ENCODE measurements at places on chromosomes 7 and 10.

DNA sequence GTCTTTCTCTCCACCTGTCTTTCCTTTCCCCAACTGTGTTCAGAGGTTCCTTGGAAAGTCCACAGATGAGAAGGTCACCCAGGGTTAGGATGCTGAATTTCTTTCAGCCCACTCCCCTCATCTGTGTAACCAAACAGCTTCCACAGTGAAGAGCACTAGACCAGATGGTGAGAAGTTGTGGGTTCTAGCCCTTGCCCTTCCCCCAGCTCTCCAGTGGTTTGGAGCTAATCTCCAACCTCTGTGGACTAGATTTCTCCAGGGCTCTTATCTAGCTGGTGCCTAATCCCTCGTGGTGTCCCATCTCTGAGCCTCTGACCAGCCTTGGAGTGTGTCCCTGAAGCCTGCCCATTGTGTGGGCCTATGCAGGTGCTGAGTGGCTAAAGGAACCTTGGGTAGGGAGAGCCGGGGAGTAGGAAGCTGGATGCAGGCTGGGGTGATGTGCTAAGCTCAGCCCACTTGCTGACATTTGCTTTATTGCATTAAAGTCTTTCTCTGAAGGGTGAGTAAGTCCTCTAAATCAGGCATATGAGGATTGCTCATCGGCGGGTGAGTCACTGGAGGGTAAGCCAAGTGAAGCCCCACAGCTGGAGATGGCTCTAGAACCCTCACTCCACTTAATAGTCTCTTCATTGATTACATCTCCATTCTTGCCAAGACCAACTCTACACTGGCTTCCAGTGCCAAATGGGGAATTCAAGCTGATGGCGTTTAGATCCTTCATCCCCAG, 14.9 kb downstream of the DUSP5 start:
- DNase-seq, result peak; percentile 82

DNA sequence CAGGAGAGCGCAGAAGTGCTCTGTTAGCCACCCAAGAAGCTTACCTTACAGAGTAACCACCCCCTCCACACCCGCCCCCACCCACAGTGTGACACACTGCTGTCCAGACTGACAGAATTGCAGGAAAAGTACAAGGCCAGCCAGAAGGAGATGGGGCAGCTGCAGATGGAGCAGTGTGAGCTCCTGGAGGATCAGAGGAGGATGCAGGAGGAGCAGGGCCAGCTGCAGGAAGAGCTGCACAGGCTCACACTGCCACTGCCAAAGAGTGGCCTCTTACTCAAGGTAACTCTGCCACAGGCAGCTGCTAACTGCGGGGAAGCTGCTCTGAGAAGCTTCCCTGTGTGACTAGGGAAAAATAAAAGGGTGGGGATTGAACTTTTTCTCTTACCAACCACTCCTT, 17.6 kb downstream of the CCDC136 start:
- peak; percentile 1 for DNase-seq

- no peak for DNase-seq
Observed at GRCh38 chr7:6290319-6290741, 17.9 kb upstream of the CYTH3 start.

- no peak for DNase-seq
Observed at GRCh38 chr7:133529861-133530260, 277.0 kb downstream of the EXOC4 start.

- DNase-seq, result no peak
Observed at GRCh38 chr10:13715100-13715499, 128.3 kb downstream of the PRPF18 start.

- no peak for DNase-seq
Observed at GRCh38 chr7:114652041-114652440, 237.4 kb downstream of the FOXP2 start.

DNA sequence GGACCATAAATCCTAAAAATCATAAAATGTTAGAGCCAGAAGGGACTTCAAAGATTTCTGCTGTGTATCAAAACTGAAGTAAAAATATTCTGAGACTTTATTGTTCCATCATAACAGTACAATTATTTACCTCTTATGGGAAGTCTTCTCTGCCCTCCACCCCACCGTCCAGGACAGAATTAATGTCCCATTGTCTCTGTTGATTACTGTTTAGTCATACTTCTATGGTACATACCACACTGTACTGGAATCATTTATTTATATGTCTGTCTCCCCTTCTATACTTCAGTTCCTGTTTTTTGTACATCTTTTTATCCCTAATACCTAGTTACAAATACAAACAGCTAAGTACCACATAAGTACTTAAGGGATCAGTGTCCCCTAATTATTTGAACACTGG, 91.4 kb upstream of the CAPZA2 start:
- no peak for DNase-seq

GRCh38 chr7:1124164-1124563, 35.8 kb downstream of the ZFAND2A start:
- peak; percentile 52 for DNase-seq

DNA sequence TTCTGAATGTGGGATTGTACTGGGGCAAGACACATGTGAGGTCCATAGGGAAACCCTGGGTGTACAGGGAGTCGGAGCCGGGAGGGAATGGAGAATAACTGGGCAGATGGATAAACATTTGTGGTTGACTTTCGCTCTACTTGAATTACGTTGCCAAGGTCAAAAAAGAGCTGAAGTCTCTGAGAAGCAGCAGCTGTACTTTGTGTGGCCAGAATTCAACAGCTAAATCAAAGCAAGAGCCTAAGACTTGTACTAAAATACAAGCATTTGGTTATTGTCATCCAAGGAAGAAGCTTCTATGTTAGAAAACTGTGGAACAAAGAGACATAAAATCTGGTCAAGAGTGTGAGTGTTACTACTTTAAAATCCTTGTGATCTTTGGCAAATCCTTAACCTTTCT, 457.2 kb downstream of the ARL4A start:
- DNase-seq, result no peak

GRCh38 chr10:17792991-17793390, 16.2 kb upstream of the MRC1 start:
- DNase-seq, result no peak

- no peak for DNase-seq
Observed at GRCh38 chr7:129824291-129825208, 128.2 kb downstream of the UBE2H start.

- no peak for DNase-seq
Observed at GRCh38 chr7:84274029-84274638, 79.5 kb upstream of the SEMA3A start.

DNA sequence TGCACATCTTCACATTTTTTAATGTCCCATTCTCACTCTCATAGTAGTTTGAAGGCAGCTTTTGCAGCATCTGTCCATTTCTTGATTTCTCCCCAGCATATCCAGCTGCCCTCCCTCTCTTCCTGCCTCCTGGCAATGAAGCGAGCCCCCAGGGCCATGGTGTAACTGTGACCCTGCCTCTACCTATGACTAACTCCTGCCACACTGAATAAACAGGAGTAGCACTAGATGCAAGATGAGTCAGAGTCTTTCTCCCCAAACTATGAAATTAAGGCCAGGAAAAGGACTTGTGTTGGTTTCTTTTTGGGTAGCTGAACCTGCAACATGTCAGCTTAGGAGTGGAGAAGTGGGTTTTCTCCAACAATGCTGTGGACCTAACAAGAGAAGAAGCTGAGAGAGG, 329.0 kb downstream of the RNLS start:
- DNase-seq, result no peak

- DNase-seq, result no peak
Observed at GRCh38 chr7:142488842-142489241, 231.0 kb upstream of the PRSS58 start.
